ENCODE measurements at places on chromosomes 7 and 10.

DNA sequence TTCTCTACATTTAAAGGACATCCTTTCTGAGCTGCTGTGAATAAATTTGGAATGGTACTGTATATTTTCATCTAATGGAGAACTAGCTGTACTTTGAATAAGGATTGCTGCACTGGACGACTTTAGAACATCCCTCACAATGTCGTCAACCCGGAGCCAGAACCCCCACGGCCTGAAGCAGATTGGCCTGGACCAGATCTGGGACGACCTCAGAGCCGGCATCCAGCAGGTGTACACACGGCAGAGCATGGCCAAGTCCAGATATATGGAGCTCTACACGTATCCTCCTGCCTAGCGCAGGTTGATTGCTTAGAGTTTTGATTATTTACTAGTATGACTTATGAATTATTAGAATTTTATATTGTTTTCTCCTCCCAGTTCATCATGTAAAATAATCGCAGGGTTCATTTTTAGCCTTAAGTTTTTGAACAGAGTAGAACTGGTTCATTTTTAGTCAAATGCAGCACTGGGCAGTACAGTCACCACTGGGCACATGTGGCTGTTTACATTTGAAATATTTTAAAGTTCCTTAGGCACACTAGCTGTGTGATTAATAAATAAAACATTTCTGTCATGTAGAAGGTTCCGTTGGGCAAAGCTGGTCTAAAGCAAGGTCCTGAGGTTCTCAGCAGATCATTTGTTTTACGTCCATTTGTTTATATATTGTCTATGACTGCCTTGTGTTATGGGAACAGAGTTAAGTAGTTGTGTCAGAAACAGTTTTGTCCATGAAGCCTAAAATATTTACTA lies 31.5 kb downstream of the CUL1 start:
- no peak for DNase-seq

DNA sequence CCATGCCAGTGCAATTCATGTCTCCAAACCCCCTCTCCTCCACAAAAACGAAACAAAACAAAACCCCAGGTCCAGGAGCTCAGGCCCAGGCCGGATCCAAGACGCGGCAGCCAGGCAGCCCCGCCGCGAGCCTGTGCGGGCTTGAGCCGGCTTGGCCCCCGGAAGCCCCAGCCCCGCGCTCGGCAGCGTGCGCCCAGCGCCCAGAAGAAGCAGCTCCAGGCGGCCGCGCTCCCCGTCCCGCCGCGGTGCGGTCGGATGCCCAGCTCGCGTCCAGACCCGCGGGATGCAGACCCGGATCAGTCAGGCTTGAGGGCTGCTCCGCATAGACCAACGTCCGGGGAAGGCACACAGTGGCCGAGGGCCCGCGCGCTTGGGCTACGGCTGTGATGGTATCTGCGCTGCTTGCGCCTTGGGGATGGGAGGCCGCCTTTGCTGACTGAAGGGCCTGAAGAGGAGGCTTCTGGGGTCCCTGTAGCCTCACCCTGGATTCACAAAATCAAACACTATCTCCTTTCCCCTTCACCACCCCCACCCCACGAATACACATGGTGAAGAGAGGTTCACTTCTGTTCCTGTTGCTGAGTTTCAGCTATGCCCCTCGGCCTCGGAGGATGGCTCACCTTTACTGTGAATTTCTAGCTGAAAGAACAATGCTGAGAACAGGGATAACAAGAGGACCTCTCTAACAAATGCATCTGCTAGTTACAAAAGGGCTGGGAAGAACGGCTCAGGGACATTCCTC lies 79.9 kb upstream of the EN2 start:
- no peak for DNase-seq

- DNase-seq = peak; percentile 28
Observed at GRCh38 chr7:81924494-81924893, 154.6 kb upstream of the HGF start.

- no peak for DNase-seq
Observed at GRCh38 chr7:139511315-139511714, 12.2 kb upstream of the CLEC2L start.

DNA sequence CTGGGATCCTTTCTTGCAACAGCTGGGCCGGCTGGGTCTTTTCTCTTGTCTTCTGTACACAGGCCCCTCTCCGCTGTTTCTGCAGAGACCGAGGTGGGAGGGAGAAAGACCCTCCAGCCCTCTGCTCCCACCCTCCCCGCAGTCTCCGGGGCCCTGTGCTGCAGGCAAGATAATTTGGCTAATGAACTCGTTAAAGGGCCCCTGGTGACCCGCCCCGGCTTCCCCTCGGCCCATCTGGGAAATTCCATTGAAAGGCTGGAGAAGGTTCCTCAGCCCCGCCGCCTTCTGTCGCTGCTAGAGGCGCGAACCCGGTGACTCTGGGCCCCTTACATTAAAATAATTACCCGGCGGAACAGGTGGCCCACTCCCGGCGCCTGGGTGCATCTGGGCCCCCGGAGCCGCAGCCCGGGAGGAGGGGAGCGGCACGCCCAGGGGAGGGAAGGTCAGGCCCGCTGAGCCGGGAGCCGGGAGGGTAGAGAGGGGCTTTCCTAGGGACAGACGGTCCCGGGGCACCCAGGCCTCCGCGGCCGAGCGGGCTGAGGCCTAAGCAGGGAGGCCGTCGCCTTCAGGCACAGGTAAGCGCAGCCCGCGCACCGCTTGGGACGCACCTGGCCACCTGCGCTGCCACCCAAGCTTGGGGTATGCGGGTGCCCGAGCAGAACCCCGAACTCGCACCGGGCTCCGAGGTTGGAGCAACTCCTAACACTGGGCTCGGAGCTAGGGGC lies 7.3 kb upstream of the MNX1 start:
- peak; percentile 41 for DNase-seq

GRCh38 chr10:62073429-62073828 lies 171.9 kb downstream of the ARID5B start:
- DNase-seq = no peak

- no peak for DNase-seq
Observed at GRCh38 chr7:26141077-26141476, 10.9 kb upstream of the NFE2L3 start.
